NCI-H446 treated with DMSO at 0.1 percent for 48 hours (cell line): ENCODE measurements at places on chromosomes 6 and 20.
A peak's percentile ranks its signal among the peaks of the same experiment; 100 is the strongest.

DNA sequence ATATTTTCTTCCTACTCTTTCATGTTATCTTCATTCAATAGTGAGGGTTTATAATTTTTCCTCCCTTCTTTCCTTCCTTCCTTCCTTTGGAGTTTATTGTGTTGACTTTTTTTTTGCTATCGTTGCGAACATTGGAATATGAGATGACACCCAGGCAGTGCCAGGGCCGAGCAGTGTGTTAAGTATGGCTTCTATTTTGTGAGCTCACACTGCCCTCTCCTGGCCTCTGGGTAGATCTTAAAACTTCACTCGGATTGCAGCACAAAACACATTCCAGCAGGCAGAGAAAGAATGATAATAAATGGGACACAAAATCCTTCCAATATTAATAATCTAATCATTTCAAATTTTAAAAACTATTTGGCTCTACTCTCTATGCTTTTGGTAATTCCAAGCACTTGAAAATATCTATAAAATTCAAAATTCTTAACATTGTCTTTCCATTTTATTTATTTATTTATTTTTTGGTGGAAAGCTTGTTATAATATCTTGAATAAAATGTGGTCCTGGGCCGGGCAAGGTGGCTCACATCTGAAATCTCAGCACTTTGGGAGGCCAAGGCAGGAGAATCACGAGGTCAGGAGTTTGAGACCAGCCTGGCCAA, 147.4 kb upstream of the OLIG3 start:
- peak; percentile 27 for DNase-seq

DNA sequence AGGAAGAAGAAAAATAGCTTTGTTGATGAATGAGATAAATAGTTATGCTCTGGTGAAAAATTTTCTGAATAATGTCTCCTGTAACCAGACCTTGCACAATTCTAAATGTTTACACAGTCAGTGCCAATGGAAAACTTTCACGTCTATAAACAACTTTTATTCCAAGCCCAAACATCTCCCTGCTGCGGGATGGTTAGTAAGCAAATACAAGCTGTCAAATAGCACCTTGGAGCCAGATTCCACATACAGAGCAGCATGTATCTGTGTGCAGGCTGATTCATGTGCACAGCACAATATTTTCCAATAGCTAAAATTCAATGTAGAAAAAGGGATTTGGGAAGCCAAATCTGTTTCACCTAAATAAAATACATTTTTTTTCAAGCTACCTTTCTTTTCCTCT, 813.3 kb downstream of the HACE1 start:
- DNase-seq, result no peak

DNA sequence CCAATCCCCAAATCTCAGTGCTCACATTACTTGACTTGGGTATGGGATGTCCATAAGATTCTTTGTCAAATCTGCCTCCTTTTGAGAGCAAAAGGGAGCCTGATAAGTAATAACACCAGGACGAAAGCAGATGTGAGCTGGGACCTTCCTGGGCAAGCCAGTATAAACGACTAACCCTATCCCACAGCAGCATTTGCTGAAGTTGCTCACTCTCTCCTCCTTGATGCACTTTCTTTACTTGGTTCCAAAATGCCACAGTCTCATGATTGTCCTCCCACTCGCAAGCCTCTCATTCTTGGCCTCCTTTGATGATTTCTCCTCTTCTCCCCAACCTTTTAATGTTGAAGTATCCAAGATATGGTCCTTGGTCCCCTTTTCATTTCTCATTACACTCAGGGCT, 44.7 kb upstream of the TAGAP start:
- DNase-seq, result no peak

- no peak for DNase-seq
These were observed 3.5 kb downstream of the LHFPL5 start for GRCh38 chr6:35808688-35809087.
